ENCODE measurements at places on chromosomes 2 and 18.

- no peak for DNase-seq
Observed at GRCh38 chr2:7703048-7703447, 785.8 kb downstream of the RNF144A start.

DNA sequence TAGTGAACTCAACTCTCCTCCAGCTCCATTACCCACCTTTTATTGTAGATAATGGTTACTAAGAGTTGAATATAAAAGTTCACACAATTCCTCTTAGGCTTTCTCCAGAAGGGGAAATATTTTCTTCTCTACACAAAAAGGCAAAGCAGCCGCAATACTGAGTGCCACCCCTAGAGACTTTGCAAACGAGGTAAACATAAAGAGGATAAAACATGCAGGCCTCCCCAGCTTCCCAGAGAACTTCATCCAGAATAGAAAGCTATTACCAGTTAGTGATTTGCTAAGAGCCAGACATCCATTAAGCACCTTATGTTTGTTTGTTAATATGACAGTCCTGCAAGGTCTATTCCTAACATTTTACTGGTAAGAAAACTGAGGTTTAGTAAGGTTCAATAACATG is 17.4 kb downstream of the ZNF521 start:
- DNase-seq = no peak

- no peak for DNase-seq
Observed at GRCh38 chr2:212537726-212538304, 787 bp downstream of the ERBB4 start.

- DNase-seq = no peak
Observed at GRCh38 chr2:237060534-237061312, 25.0 kb upstream of the COPS8 start.

- peak; percentile 52 for DNase-seq
Observed at GRCh38 chr18:45664824-45665763, 49.8 kb downstream of the SLC14A2 start.

DNA sequence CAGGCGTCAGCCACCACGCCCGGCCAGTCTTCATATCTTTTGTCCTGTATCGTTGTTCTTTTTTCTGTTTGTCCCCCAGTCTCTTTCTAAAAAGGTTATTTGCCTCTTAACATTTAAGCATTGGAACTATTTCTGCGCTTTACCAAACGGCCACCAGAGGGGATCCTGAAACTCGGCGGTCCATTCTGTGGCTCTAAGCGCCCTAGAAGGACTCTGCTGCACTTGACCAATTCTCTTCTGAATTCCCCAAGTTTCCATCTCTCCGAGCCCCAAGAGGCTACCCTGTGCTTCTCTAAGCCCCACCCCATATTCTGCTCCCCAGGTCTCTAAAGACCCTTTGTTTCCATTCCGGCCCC is 33.1 kb upstream of the REG3G start:
- no peak for DNase-seq

DNA sequence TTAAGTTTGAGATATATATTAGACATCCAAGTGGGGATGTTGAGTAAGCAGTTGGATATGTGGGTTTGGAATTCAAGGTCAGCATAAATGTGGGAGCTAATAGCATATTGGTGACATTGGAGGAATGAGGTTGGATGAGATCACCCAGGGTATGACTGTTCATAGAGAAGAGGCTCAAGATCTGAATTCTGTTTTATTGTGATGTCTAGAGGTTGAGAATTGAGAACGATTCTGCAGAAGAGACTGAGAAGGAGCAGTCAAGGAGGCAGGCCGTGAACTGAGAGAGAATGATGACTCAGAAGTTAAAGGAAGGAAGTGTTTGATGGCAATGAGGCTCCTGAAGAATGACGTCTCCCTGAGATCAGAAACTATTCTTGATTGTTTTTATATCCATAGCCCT is 5.9 kb downstream of the SERPINB11 start:
- DNase-seq = no peak

DNA sequence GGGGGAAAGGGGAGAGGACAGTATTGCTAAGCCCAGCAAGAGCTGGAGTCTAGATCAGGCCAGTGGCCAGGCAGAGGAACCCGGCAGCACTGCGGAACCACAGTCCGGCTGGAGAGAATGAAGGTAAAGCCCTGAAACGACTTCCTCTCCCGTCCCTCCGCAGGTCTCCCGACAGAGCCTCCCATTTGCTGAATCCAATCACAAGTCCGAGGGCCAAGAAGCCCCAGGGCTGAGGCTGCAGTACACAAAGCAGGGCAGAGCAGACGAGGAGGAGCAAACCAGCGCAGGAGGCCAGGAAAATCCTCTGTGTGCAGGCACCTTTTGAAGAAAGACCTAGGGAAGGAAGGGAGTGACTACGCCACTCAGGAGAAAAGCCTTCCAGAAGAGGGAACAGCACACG is 104.4 kb downstream of the OSBPL1A start:
- DNase-seq = no peak

DNA sequence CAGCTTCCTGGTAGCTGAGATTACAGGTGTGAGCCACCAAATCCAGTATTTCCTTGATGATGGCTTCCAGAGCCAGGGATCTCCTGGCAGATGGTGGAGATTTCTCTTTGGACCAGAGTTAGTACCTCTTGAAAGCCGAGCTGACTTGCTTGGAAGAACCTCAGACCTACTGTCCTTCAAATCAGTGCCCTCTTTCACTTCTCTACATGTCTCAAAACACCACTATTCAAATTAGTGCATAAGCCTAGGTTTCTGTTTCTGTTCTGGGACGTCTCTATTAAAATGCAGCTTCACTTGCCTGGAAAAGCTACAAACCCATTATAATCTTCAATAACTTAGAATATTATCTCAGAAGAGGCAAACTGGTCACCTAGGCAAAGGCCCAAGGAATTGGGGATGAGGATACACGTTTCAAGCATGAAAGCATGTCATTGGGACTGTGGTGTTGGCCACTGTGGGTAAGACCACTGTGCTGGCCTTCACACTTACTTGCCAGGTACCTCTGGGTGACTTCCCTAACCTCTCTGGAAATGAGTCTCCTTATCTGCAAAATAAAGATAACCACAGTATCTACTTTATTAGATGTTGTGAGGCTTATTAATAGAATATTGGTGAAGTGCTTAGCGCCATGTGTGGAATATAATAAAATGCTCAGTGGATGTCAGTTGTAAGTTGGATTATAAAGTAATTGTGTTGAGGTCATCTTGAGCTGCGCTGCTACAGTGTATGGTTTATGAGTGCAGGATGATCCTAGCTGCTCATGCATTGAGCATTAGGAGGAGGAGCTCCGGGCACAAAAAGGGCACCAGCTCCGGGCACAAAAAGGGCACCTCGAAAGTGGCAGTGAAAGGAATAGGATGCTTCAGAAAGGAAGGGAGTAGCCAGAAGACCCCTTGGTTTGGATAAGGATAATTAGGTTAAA is 84.5 kb downstream of the DOCK10 start:
- no peak for DNase-seq

- DNase-seq = no peak
Observed at GRCh38 chr2:97983698-97984097, 12.1 kb downstream of the TMEM131 start.

DNA sequence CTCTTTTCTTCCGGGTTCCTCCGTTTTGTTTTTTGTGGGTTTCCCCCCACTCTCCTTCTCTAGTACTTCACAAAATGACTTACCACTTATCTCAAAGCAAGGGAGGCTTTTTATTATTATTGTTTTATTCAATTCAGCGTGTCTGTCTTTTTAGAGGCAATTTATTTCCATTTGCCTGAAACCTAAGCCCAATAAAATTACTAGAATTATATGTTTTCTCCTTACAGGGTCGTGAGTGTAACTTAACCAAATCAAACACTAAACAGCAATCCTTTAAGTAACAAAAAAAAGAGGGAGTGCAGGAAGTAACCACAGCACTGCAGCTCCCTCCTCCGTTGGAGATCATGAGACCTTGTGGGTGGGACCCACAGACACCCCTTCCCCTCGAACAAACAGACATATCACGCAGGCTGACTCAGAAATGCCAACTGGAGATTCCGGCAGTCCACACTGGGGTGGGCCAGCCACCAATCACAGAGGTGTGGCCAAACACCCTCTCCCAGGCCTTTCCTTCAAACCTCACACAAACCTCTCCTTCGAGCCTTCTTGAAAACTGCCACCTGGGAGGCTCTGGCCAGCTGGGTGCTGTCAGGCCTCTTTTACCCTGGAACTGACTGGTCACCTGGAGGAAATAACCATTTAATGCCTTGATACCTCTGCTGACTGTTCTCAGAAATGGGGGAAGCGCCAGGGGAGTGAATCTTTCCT is 207.1 kb upstream of the SMAD2 start:
- DNase-seq = no peak

DNA sequence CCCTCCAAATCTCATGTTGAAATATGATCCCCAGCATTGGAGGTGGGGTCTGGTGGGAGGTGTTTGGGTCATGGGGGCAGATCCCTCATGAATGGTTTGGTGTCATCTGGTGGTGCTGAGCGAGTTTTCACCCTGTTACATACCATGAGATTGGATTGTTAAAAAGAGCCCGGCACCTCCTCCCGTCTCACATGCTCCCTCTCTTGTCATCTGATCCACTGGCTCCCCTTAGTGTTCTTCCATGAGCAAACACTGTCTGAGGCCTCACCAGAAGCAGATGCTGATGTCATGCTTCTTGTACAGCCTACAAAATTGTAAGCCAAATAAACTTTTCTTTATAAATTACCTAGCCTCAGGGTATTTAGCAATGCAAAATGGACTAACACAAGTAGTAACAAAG is 405.0 kb upstream of the SLC39A10 start:
- no peak for DNase-seq

DNA sequence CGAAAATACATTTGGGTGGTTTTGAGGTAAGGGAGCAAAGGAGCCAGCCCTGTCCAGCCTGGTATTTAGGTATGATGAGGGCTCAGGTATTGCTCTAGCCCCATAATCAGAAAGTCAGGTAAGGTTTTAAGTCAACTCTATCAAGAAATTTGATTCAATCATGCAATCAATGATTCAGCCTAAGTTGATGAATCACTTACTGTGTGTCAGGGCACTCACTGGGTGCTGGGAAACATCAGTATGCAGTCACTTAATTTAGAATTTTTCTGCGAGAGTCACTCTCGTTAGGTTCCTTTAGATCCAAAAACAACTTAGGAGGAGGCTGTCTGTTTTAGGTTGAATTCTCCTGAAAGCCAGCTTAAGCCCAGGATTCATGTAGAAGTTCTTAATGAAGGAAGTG is 17.7 kb upstream of the SERPINB2 start:
- DNase-seq = no peak

- no peak for DNase-seq
Observed at GRCh38 chr2:38097258-38097987, 21.5 kb upstream of the CYP1B1 start.

- no peak for DNase-seq
Observed at GRCh38 chr2:240214790-240215675, 74.6 kb upstream of the OTOS start.

- DNase-seq = no peak
Observed at GRCh38 chr2:65620524-65620923, 188.1 kb upstream of the SPRED2 start.

DNA sequence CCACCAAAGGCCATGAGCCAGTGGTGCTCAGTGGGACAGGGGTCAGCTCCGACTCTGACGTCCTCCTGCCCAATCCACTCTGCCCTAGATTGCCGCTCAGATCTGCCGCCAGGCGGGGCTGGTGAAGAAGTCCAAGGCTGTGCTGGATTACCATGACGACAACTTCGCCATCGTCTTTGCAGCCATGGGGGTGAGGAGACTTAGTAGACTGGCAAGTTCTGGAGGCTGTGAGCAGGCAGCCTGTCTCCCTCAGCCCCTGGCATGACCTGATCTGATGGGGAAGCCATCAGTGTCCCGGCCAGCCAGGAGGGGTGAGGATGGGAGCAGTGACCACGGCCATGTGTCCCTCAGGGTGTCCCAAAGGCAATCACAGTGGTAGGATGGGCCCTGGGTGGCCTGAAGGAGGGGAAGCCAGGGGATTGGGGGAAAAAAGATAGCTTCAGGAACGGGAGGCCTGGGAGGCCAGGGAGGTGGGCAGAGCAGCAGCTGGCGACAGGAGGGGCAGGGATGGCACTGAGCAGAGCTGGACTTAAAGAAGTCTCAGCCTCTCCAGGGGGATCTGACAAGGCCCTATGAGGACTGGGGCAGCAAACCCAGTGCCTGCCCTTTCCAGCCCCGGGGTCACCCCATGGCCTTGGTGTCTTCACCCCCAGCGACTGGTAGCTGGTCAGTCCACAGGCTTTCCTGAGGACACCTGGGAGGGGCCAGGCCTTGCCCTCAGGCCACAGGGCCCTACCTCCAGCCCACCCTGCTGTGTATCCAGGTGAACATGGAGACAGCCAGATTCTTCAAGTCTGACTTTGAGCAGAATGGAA is 17.4 kb upstream of the ANKRD53 start:
- DNase-seq = no peak

- DNase-seq = no peak
Observed at GRCh38 chr2:116719836-116720235, 1094.7 kb upstream of the DDX18 start.

- DNase-seq = no peak
Observed at GRCh38 chr2:113892004-113892710, 2.3 kb downstream of the ACTR3 start.
